ENCODE measurements at places on chromosomes 3 and 15. TPM values are rescaled to one million over a fixed set of nuclear protein-coding genes. Genes with fewer than 3 reads are reported as not detected.

- no peak overlapping the region for H3K4me3 ChIP-seq
- H3K27ac ChIP-seq = no peak overlapping the region
- H3K36me3 ChIP-seq = no peaks in the 10 kb centered on the region
Observed at GRCh38 chr15:33858836-33859235, 109.5 kb upstream of the CHRM5 start.

- no peak overlapping the region for H3K4me3 ChIP-seq
- no peak for DNase-seq
- H3K27ac ChIP-seq = no peak overlapping the region
- no peaks in the 10 kb centered on the region for H3K27me3 ChIP-seq
- H3K36me3 ChIP-seq = peaks cover 7% of the 10 kb centered on the region
Observed at GRCh38 chr15:58686286-58686685, 63.2 kb downstream of the ADAM10 start.

- H3K4me1 ChIP-seq = peaks cover 11% of the 10 kb centered on the region
- no peak overlapping the region for H3K27ac ChIP-seq
- no peaks in the 10 kb centered on the region for H3K27me3 ChIP-seq
- no peak for DNase-seq
Observed at GRCh38 chr15:68200016-68200861, 4.9 kb downstream of the CALML4 start.

Gene FOXB1
- total RNA-seq = 3.7 TPM

All from activated CD4-positive, alpha-beta memory T cell treated with anti-CD3 and anti-CD28 coated beads, Interleukin-2, amount 10 ng/mL, durations not matched to agents 7 days and 5 days (primary cell).